ENCODE measurements at places on chromosomes 1 and 21.

- DNase-seq, result no peak
Observed at GRCh38 chr21:32099812-32100416, 178.9 kb downstream of the MIS18A start.

- no peak for DNase-seq
Observed at GRCh38 chr1:63124666-63125191, 197.6 kb upstream of the FOXD3 start.

- no peak for DNase-seq
Observed at GRCh38 chr1:57157818-57158603, 192.2 kb upstream of the C8B start.

GRCh38 chr1:194298007-194298598 lies 1111.7 kb upstream of the B3GALT2 start:
- DNase-seq, result no peak

DNA sequence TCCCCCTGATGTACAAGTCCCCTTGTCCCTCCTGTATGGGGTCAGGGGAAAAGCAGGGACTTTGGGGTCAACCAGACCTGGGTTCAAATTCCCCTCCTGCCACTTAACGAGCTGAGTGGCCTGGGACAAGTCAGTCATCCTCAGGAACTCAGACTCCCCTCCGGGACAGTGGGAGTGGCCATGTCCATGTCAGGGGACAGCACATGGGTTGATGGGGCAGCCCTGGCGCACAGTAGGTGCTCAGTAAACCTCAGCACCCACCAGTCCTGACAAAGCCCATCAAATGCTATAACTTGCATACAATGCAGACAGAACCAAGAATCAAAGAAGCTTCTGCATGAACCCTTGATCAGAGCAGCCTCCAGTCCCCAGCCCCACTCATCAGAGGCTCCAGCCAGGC lies 30.0 kb downstream of the MATN1 start:
- no peak for DNase-seq

GRCh38 chr1:50368179-50369007 lies 54.9 kb downstream of the DMRTA2 start:
- peak; percentile 69 for DNase-seq

GRCh38 chr1:88063605-88064004 lies 620.5 kb upstream of the PKN2 start:
- no peak for DNase-seq

DNA sequence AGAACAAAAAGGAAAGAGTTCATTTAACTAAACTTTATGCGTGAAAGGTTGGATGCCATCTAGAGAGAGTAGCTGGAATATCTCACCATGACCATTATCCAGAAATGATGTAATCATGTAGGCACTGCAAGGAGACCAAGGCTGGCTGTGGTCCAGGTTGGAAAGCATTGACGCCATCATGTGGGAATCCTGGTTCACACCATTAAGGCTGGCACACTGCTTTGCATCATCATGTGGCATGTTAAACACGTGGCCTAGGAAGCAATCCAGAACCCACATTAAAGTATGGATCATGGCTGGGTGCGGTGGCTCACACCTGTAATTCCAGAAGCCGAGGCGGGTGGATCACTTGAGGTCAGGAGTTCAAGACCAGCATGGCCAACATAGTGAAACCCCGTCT lies 4.3 kb downstream of the ADAMTS1 start:
- no peak for DNase-seq

DNA sequence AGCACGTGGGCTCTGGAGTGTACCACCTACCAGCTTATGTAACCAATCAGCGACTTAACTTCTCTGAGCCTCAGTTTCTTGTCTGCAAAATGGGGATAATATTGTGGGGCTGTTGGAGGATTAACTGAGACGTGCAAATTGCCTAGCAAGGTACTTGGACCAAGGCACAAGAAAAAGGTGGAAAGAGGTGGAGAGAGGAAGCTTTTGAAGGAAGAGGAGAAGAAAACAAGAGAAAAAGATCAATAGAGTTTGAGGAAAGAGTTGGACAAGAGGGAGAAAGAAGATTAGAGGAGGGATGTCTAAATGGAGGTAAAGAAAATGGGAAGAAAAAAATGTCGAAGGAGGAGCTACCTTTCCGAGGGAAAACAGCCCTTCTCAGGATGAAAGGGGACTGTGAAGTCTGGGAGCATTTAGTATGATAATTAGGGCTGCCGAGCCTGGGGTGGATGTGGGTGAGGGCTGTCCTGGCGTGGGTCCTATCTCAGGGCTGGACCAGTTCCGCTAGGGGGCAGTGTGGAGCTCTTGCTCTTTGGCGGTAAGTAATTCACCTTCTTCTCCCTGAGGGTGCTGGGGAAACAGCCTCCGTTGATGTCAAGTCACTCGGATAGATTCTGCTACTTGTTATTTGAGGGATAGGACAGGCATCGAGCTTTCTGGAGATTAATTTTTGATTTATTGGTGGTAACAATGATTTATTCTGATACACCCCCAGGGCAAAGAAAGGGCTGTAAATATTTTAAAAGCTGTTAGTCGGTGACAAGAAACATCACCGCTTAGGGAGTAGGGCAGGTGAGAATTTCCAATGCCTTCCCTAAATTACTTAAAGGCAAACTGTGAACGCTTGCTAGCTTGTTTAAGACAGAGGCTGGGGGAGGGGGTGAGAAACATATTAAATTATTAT lies 79.0 kb upstream of the NFASC start:
- peak; percentile 89 for DNase-seq

- DNase-seq, result no peak
Observed at GRCh38 chr1:6675941-6676340, 25.7 kb downstream of the DNAJC11 start.

DNA sequence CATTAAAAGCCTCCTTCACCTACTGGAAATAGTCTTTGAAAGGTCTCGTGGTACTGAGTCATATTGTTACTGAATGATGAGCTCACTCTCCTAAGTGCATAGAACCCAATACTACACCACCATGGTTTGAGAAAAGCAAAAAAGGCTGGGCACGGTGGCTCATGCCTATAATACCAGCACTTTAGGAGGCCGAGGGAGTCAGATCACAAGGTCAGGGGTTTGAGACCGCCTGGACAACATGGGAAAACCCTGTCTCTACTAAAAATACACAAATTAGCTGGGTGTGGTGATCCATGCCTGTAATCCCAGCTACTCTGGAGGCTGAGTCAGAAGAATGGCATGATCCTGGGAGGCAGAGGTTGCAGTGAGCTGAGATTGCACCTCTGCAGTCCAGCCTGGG lies 3.3 kb upstream of the HNRNPCL1 start:
- no peak for DNase-seq

Measured in glutamatergic neuron (in vitro differentiated cells).